ENCODE measurements at places on chromosomes 7 and 10.

DNA sequence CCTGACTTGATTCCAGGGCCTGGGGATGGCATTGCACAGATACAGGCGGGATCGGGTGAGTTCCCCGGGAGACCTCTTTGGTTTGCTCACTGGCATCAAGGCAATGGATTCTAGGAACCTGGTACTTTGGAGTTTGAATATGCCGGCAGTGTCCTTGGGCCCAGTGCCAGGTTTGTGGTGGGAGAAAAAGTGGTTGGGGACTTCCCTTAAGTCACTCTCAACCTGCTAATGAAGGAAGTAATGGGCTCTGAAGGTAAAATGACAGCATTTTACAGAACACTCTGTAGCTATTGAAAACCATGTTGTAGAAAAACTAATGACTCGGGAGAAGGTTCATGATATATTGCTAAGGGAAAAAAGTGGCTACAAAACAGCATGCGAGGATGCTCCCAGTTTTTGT lies 129.9 kb downstream of the CFAP58 start:
- DNase-seq: no peak

GRCh38 chr7:144969787-144970186 lies 133.9 kb upstream of the TPK1 start:
- DNase-seq: no peak

DNA sequence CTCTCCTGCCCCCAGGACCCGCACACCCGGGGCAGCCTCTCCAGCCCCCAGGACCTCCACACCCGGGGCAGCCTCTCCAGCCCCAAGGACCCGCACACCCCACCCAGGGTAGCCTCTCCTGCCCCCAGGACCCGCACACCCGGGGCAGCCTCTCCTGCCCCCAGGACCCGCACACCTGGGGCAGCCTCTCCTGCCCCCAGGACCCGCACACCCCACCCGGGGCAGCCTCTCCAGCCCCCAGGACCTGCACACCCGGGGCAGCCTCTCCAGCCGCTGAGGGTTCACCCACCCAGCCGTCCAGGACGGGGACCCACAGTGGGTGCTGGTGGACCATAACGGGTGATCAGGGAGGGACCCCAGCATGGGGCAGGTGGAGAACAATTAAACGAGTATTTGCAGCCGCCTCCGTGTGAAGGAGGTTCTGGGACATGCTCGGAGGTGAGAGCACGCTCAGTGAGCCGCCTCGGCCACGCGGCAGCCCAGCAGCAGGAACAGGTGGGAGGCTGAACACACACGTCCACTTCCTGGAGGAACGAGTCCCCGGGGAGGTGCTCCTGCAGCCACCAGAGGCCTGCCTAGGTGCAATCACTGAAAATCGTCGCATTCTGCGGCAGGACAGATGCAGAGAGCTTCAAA lies 107.9 kb downstream of the PDGFA start:
- DNase-seq: no peak

- no peak for DNase-seq
Measured at GRCh38 chr7:115099906-115100305, 178.0 kb downstream of the MDFIC start.

- no peak for DNase-seq
Measured at GRCh38 chr10:30373596-30374327, 24.7 kb upstream of the MTPAP start.

GRCh38 chr10:20313665-20314064 lies 497.4 kb downstream of the PLXDC2 start:
- DNase-seq: no peak

GRCh38 chr10:8369666-8370065 lies 315.2 kb downstream of the GATA3 start:
- DNase-seq: no peak

DNA sequence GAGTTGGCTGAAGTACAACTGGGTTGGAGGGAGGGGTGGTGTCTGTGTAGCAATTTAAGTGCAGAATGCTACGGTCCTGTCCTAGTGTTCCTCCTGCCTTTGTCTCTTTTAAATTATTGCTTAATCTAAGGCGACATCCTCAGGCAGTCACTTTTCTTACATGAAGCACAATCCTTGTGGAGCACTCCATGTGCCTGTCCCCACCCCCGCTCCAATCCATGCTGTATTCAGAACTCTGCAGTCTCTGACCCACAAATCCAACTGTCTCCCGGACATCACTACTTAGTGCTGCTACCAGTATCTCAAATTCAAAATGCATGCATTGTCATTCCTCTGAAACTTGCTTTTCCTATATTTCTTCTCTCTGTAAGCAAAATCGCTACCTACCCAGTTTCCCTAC lies 91.4 kb upstream of the FAM133B start:
- no peak for DNase-seq

GRCh38 chr10:35092851-35093250 lies 2.7 kb upstream of the CUL2 start:
- DNase-seq: no peak

DNA sequence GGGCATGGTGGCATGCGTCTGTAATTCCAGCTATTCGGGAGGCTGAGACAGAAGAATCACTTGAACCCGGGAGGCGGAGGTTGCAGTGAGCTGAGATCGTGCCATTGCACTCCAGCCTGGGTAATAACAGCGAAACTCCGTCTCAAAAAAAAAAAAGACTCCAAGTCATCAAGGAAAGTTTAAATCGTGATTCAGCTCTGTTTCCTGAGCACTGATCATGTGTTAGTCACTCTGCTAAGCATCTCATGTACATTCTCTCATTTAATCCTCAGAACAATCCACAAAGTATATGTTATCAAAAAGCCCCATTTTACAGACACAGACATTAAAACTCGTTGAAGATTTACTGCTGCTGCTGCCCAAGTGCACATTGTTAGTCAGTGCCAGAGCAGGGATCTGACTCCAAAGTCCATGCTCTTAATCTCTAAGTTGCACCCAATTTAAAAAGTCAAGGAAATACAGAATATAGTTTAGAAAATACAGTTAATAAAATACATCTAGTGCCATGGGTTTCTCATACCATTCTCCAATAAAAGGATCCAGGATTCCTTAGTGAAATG lies 6.2 kb downstream of the PIK3AP1 start:
- no peak for DNase-seq

DNA sequence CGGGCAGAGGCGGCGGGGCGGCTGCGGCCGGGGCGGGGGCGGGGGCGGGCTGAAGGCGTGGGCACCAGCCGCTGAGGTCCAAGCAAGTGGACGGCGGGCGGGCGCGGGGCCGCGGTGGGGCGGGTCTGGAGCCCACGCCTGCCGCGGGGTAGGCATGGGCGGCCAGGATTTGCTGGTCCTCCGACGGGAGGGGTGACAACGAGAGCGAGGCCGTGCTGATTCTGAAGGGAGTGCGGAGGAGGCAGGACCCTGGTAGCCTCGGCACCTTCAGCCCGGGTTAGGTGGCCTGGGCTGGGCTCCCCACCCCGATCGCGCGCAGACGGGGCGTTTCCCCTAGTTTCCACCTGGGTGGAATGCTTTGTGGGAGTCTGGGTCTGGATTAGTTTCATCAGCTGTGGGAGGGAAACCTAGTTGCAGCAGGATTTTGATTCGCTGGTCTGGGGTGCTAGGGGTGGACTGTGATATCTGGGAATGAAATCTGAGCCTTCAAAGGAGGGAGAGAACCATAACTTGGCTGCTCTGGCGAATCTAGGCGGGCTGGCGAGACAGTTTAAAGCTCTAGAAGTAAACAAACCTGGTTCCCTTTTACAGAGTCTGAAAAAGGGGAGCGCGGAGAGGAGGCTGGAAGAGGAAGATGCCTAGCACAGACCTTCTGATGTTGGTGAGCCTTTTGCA lies 609 bp downstream of the SGPL1 start:
- DNase-seq: peak; percentile 11

GRCh38 chr10:53839440-53840039 lies 961.5 kb downstream of the PCDH15 start:
- no peak for DNase-seq
